ENCODE measurements at places on chromosomes 2 and 18. TPM values are rescaled to one million over a fixed set of nuclear protein-coding genes. Genes with fewer than 3 reads are reported as not detected.

GRCh38 chr2:23585273-23586170 lies 200.5 kb downstream of the KLHL29 start:
- DNase-seq: peak; percentile 65

- DNase-seq: no peak
Measured at GRCh38 chr2:204933735-204934374, 388.6 kb downstream of the PARD3B start.

DNA sequence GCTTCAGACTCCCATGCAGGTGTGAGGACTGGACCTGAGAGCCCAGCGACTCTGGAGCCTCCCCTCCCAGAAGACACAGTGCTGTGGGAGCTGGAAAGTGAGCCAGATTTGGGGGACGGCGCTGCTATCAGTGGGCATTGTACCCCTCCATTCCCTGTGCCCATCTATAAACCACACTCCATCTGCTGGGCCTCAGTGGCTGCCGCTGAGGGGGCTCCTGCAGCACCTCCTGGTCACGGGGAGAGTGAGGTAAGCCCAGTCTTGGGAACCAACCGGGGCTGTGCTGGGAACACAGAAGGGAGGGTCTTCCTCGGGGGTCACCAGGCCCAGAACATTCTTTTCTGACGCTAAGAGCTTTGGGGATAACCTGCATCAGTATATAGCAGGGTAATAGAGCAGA lies 9.5 kb downstream of the PSD4 start:
- peak; percentile 48 for DNase-seq

GRCh38 chr18:60096428-60096827 lies 196.6 kb downstream of the PMAIP1 start:
- DNase-seq: no peak

GRCh38 chr18:79323471-79323870 lies 72.3 kb upstream of the NFATC1 start:
- DNase-seq: no peak

GRCh38 chr2:148122788-148123187 lies 101.9 kb downstream of the MBD5 start:
- DNase-seq: no peak

GRCh38 chr2:75428646-75429443 lies 131.9 kb downstream of the EVA1A start:
- peak; percentile 30 for DNase-seq

GRCh38 chr2:182319556-182320505 lies 107.0 kb downstream of the PDE1A start:
- DNase-seq: no peak

DNA sequence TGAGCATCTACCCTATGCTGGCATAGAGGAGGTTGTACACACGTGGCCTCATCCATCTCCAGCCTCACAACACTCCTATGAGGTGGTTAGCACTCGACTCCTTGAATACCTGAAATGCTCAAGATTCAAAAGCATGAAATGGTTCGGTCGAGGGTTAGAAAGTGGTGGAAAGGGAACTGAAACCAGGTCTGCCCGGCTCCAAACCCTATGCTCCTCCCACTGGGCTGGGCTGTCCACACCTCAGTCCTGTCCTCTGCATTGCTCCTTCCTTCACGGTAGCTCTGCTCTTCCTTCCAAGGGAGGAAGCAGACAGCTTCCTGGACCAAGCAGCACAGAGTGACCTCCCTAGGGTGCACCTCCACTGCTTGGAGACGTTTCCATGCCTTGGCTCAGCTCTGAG lies 565.2 kb upstream of the ID2 start:
- no peak for DNase-seq

GRCh38 chr2:239075918-239076758 lies 228.3 kb downstream of the TWIST2 start:
- no peak for DNase-seq

- no peak for DNase-seq
Measured at GRCh38 chr2:8628866-8629209, 53.0 kb upstream of the ID2 start.

DNA sequence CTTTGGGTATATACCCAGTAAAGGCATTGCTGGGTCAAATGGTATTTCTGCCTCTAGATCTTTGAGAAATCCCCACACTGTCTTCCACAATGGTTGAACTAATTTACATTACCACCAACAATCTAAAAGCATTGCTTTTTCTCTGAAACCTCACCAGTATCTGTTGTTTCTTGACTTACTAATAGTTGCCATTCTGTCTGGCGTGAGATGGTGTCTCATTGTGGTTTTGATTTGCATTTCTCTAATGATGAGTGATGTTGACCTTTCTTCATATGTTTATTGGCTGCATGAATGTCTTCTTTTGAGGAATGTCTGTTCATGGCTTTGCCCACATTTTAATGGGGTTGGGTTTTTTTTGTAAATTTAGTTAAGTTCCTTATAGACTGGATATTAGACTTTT lies 382.6 kb upstream of the ZNF804A start:
- no peak for DNase-seq

DNA sequence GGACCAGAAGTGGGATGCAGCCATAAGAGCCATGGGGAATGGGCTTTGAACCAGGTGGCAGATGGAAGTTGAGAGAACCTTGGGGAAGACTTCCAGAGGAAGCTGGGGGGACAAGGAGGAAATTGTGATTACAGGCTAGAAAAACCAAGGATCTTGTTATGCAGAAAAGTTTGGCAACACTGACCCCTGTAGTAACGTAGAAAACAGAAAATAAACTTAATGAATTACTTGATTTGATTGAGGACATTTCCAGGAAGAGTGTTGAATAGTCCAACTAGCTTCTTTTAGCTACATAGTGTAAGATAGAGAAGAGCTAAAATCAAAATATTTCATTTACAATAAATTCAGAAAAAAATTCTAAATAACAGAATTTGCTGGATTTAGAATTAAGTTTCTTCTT lies 91.9 kb upstream of the GPC1 start:
- no peak for DNase-seq

- DNase-seq: peak; percentile 61
Measured at GRCh38 chr2:74439373-74439772, 2.4 kb downstream of the RTKN start.

GRCh38 chr2:44615950-44616518 lies 254.3 kb downstream of the CAMKMT start:
- DNase-seq: no peak

- DNase-seq: no peak
Measured at GRCh38 chr2:228507870-228508269, 326.4 kb upstream of the SPHKAP start.

DNA sequence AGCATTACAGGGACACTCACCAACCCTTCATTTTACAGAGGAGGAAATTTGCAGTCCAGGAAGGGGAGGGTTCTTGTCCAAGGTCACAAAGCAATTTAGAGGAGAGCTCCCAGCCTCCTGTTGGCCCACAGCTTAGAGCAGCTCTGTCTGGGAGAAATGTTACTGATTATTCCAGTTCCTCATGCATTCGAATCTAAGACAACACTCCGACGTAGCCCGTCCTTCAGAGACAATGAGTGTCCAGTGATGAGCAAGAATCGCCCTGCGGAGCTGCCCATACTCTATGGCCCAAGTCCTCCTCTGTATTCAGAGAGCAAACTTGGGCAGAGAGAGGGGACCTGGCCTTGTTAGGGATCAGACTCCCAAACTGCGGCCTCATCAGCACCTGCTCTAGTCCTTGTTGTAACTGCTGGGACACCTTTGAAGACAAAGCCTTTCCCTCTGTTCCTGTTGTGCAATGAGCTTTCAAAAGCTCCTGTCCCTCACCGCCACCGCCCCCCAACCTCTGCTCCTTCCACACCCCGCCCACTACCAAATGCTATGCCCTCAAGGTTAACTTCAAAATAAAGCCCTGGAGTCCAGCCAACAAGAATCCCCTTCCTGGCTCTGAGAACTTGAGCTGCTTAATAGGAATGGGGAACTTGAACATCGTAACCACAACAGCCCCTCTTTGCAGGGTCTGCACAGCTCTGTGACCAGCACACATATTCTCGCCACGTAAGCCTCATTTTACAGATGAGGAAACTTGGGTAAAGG lies 234.8 kb upstream of the SMAD2 start:
- DNase-seq: no peak

DNA sequence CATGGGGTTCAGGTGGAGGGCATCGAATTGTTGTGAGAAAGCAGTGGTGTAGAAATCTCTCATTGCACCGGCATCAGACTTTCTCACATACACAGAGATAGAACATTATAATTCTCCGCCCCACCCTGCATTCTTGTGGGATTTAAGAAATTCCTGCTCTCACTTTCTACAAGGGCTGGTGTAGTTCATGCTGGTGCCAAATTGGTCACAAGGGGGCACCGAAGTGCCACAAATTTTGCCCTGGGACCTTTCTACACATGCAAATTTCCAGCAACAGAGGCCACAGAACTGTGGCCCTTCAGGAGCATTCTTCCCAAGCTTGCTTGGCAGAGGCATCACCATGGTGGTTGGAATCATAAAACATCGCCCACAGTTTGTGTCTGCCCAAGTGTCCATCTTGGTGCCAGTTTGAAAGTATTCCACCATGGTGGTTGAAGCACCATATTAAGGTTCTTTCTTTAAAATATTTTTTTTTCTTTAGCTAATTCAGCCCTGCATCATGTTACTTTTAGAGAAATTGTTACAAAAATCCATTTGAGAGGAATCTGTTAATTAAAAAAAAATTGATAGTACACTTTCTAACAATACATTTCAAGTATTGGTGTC lies 521.2 kb upstream of the FANCL start:
- DNase-seq: peak; percentile 59

DNA sequence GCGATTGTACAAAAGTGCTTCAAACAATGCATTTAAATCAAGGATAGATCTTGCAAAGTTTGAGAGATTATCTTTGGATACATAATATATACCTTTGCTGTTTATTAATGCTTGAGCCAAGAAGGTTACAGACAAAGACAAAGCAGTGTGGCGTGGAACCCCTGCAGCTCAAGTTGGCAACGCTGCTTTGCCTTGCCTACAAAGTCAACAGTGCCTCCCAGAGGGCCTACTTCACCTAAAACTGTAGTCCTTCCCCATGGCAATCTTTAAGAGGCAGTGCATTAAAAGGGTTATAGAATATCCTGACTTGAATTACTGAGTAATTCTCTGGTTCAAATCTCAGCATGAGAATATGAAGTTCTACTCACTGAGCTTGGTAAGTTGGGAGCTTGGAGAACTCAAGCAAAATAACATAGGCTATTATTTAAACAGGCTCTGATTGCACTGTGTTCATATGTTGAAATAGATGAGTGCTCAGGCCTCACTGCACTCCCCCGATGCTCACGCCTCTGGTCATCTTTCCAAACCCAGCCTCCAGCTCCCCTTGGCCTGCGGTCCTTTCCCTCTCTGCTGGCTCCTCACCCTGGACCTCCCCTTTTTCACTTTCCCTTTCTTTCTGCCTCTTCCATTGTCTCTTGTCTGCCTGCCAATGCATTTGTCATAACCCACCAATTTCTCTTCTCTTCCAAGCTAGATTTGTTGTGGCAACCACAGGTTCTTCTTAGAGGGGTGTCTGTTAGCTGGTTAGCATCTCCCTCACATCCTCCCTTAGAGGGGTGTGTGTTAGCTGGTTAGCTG lies 96.5 kb downstream of the MYT1L start:
- no peak for DNase-seq

DNA sequence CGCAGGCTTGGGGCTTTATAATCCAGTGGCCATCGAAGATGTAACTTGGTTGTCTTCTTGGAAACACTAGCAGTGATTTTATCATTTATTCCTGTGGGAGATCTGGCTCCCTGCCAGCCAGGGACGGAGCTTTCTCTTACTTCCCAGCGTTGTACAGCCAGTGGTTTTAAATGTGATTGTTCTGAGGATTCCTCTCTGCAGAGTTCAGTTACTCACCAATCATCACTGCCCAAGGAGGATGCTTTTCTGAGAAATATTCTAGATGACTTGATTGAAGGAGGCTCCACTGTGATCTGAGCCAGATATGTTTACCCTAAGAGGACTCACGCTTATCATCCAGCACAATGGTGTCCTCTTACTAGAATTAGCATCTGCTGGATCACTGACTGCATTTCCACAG lies 744.3 kb downstream of the RNF144A start:
- DNase-seq: no peak

GRCh38 chr2:210541290-210541902 lies 15.0 kb upstream of the CPS1 start:
- DNase-seq: no peak

DNA sequence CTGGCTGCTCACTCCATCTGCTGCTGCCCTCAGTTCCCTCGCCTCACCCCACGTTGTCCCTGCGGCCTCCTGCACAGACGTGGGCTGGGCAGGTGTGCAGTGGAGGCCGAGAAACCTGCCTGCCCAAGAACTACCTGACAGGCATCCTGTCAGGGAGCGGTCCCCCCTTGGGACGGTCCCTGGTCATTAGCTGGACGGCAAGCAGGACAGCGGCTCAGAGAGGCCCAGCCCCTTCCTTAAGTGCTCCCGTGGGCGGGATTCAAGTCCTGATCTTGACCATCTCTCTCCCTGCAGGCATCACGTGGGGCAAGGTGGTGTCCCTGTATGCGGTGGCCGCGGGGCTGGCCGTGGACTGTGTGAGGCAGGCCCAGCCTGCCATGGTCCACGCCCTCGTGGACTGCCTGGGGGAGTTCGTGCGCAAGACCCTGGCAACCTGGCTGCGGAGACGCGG lies 11.3 kb downstream of the BOK start:
- peak; percentile 61 for DNase-seq

PAIP2B gene
- 0.93 TPM for polyA plus RNA-seq

RAB17 gene
- 0.24 TPM for polyA plus RNA-seq

KIAA2012 gene
- not detected for polyA plus RNA-seq

DSG2 gene
- polyA plus RNA-seq: 0.65 TPM

MBP gene
- polyA plus RNA-seq: 11.2 TPM

EDAR gene
- polyA plus RNA-seq: 0.02 TPM

DCC gene
- polyA plus RNA-seq: not detected

GCA gene
- polyA plus RNA-seq: 49.1 TPM

NRP2 gene
- polyA plus RNA-seq: 5.7 TPM

ABHD1 gene
- polyA plus RNA-seq: 0.80 TPM

REG3G gene
- polyA plus RNA-seq: not detected

SDC1 gene
- polyA plus RNA-seq: 3.5 TPM
